ENCODE measurements at places on chromosomes 12 and 14.

- DNase-seq: no peak
These were observed 485.4 kb downstream of the NAV3 start for GRCh38 chr12:78316136-78316535.

DNA sequence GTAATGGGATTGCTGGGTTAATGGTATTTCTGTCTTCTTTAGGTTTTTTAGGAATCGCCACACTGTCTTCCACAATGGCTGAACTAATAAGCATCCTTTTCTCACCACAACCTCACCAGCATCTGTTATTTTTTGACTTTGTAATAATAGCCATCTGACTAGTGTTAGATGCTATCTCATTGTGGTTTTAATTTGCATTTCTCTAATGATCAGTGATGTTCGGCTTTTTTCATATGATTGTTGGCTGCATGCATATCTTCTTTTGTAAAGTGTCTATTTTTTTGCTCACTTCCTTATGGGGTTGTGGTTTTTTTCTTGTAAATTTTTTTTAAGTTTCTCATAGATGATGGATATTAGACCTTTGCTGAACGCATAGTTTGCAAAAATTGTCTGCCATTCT lies 377.9 kb downstream of the GALC start:
- no peak for DNase-seq

GRCh38 chr12:114776731-114777442 lies 92.9 kb upstream of the TBX3 start:
- DNase-seq: no peak

- no peak for DNase-seq
These were observed 148.7 kb downstream of the DICER1 start for GRCh38 chr14:95008445-95009217.

- no peak for DNase-seq
These were observed 147.4 kb downstream of the RASSF9 start for GRCh38 chr12:85688837-85689236.

GRCh38 chr12:51118706-51119105 lies 35.3 kb upstream of the CSRNP2 start:
- no peak for DNase-seq

All from activated T-cell treated with anti-CD3 and anti-CD28 coated beads for 4 hours (primary cell).